HT1080 (cell line): ENCODE measurements at places on chromosomes 16 and 17. TPM values are rescaled to one million over a fixed set of nuclear protein-coding genes. Genes with fewer than 3 reads are reported as not detected.

The AKAP10 gene
- 15.4 and 15.9 TPM in 2 replicates for total RNA-seq

The PLA2G10 gene
- not detected in 2 replicates for total RNA-seq

The CDR2L gene
- 3.6 and 3.8 TPM in 2 replicates for total RNA-seq

The RASD1 gene
- total RNA-seq, result not detected in 2 replicates

DNA sequence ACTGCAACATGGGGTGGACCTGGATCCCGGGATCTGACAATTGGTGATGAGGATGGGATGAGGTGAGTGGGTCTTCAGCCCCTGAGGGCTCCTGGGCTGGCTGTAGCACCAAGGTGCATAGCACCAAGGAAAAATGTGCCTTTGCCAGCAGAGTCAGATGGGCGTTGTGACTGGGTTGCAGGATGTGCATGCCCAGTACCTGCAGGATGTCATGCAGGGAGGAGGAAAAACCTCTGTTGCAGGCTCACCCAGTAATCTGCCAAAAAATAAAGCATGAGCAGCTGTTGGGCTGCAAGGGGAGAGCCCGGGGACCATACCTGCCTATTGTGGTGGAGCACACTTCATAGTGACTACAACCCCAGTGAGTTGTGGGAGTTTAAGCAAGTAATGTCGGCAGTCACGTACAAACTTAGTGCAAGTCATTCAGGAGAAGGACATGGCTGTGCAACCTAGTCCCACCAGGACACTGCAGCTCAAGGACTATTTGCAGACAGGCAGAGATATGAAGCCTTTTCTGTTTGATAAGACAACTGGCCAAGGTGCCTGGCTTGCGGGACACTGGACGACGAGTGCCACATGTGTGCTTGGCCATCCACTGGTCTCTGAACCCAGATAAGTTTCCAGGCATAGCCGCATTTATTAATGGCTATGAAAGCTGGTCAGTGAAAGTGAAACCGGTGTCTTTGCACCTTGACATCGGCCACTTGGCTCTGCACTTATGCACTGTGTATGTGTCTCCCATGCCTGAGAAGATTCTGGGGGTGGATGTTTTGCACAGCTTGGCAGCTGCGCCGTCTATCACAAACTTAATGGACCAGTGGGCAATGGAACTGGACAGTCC, 499.8 kb downstream of the KCNJ2 start:
- no peak for DNase-seq

DNA sequence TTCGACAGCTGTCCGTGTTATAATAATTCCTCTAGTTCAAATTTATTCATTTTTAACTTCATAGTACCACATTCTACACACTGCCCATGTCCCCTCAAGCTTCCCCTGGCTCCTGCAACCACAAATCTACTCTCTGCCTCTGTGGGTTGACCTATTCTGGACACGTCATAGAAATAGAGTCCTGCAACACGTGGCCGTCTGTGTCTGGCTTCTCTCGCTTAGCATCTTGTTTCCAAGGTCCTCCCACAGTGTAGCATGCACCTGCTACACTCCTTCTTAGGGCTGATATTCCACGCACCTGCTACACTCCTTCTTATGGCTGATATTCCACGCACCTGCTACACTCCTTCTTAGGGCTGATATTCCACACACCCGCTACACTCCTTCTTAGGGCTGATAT, 16.5 kb downstream of the SCGB1C2 start:
- DNase-seq, result no peak

GRCh38 chr17:65104541-65104940, 32.6 kb upstream of the RGS9 start:
- DNase-seq, result no peak

- DNase-seq, result no peak
Measured at GRCh38 chr16:4746991-4747574, 12.7 kb downstream of the DNAAF8 start.

- DNase-seq, result peak; percentile 78
Measured at GRCh38 chr17:60435244-60436167, 13.2 kb downstream of the CHCT1 start.

DNA sequence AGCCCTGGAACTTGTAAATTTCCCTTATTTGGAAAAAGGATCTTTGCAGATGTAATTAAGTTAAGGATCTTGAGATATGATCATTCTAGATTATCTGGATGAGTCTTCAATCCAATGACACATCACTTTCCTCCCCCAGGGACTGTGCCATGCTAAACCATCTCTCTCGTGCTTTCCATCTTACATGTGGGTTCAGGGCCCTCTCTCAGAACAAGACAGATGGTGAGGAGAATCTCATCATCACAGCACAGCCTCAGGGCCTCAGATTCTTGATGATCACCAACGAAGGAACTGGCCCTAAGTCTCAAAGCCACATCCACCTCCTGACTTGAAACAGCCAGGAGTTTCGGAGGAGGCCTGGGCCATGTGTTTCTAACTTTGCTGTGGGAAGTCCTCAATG, 78.7 kb downstream of the LITAF start:
- no peak for DNase-seq

DNA sequence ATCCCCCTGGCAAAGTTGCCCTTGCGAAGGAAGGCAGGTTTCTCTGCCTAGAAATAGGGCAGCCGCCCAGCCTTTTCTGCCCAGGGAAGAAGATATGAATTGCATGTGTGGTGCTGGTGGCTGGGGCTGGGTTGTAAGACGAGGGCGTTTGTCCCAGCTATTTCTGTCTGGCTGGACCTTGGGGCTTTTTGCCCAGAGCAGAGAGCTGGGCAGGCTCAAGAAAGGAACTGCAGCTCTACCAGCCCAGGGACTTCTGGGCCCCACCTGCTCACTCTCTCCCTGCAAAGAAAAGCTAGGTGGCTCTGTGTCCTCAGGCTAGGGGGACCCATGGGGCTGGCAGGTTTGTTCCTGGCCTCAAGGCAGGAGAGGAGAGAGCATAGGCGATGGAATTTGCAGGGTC, 586 bp downstream of the CACNG1 start:
- no peak for DNase-seq

DNA sequence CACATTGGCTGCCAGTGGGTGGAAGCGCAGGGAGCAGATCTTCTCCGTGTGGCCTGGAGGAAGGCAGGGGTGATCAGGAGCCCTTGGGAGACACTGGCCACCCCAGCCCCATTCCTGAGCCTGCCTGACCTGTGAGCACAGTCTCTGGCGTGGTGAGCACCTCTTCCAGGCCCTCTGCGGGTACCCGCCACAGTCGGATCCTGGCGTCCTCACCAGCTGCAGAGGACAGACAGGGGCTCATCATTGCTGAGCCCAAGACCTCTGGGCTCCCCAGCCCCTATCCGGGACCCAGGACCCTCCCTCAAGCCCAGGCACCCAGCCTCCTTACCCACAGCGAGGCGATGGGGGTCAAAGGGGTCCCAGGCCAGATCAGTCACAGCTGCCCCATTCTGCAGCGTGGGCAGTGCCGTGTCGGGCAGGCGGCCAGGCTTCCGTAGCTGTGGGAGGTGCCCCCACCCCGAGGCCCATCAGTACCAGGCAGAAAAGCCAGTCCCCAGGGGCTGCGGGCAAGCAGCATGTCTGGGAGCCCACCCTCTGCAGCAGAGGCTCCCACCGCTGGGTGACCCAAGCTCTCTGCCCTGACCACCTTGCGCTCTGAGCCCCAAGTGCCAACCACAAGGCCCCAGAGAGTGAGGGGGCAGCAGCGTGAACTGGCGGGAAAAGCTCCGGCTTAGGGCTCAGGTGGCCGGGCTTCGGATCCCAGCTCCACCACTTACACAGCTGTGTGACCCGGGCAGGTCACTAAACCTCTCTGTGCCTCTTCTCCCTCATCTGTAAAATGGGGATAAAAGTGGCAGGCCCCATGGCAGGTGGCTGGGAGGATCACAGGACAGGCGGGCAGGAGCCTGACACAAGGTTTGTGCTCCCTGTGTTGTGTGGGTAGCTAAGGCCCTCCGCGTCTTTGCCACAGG, 10.2 kb upstream of the PAM16 start:
- no peak for DNase-seq

- peak; percentile 32 for DNase-seq
Measured at GRCh38 chr16:65524997-65525396, 403.1 kb upstream of the CDH11 start.

- no peak for DNase-seq
Measured at GRCh38 chr17:63929860-63930766, 2.0 kb downstream of the CD79B start.

DNA sequence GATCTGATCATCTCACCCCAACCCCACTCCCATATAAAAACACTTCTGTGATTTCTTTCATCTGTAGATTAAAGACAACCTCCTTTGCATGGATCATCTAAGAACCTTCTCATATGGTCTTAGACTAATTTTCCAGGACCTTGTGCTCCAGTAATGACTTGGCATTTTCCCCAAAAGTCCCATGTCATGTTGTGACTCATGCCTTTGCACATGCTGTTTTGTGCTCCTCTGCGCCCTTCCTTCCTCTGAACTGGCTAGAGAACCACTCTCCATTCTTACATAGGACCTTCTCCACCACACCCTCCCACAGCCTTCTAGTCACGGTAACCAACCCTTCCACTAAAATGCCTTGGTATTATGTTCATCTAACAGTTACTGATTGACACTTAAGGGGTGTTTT, 99.5 kb upstream of the AXIN2 start:
- DNase-seq, result peak; percentile 71
